ENCODE measurements at places on chromosomes 6 and 20.

DNA sequence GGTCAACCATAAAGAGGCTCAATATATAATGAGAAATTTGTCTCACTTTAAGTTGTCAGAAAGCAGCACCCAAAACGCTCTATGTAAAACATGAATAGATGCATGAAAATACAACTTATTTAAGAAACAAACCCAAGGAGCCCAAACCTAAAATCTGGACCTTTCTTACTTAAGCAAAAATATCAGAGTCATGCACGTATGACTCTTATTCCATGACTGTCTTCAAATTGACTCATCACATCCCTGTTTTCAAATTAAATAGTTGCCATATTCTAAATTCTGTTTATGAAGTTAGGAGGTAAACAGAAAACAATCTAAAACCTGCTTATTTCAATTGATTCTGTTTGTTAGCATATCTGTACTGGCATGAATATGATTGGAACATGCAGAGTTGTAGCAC lies 42.1 kb downstream of the ANKRD6 start:
- no peak for DNase-seq

DNA sequence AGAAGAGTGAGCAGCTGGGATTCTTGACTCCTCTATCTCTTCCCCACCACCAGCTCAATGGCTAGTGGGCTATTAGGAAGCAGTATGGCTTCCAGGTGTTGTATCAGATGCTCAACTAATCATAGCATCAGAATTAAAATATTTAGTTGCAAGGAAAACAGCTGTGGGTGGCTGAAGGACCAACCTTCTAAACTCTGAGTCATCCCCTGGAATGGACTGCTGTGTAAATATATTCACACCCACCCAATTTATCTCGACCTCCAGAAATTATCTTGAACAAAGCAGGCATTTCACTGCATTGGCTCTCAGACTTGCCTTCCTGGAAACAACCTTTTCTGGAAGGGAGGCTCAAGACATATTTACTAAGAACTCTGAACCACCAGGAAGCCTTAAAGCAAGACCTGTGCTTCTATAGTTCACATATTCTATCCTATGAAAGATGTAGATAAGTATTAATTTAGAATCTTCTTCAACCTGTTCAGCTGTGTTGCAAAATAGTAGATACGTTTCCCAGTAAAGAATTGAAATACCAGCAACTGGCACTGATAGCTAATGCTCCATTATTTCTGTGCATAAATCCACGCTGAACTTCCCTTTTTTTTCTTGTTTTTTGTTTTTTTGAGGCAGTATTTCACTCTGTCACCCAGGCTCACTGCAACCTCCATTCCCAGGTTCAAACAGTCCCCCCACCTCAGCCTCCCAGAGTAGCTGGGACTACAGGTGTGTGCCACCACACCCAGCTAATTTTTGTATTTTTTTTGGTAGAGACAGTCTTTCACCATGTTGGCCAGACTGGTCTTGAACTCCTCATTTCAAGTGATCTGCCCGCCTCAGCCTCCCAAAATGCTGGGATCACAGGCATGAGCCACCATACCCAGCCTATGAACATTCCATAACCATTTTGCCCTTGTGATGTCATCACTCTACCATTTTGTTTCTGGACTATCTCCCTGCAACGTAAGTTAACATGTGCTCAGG lies 56.9 kb upstream of the CD2AP start:
- DNase-seq, result no peak

DNA sequence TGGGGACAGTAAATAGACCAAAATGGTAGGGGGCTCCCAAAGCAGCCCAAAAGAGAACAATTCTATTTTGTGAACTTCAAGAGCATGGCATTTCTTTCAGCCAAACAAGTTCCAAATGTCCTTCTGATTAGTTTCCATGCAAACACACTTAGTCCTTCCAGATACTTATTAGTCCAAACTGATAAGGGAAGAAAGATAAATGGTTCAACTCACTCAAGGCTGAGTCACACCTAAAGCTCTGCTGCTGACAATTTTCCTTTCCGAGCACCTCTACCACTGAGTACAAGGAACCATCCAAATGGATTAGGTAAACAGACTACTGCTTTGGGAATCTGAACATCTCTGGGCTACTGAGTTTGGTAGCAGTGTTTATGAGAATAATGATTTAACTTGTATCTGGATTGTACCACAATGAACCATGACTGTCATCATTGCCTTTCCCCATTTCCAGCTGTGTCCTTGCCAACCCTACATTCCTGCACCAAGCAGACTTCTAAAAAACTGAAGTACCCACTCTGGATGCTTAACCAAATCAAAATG lies 71.2 kb downstream of the TNFRSF21 start:
- DNase-seq, result no peak

- DNase-seq, result peak; percentile 11
These were observed at the start of gene SRSF12 for GRCh38 chr6:89117211-89118108. TSS of gene SRSF12 (minus strand) at chr6:89118071. CDS start at chr6:89117887, 184 bp downstream.

- DNase-seq, result no peak
These were observed 255.9 kb downstream of the SYNE1 start for GRCh38 chr6:152380993-152381898.

DNA sequence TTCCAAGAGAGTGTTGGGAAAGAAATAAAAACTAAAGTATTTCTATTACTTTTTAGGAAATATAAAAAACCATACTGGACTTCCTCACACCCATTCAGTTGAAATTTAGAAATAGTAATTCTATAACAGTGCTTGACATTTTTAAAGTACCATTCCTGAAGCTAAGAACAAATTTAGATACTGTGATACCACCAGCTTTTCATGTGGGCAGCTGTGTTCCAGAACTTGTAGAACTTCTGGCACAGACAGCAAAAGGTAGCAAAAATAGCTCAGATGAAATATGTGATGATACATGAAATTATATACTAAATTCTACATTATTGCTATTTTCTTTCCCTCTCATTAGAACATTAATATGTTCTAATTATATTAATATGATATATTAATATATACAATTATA lies 346.5 kb downstream of the SYNE1 start:
- no peak for DNase-seq
